ENCODE measurements at places on chromosomes 1 and 21.

- DNase-seq: no peak
These were observed 73.9 kb downstream of the CD58 start for GRCh38 chr1:116496898-116497297.

- DNase-seq: peak; percentile 84
These were observed 6.3 kb upstream of the PTP4A2 start for GRCh38 chr1:31944205-31945089.

DNA sequence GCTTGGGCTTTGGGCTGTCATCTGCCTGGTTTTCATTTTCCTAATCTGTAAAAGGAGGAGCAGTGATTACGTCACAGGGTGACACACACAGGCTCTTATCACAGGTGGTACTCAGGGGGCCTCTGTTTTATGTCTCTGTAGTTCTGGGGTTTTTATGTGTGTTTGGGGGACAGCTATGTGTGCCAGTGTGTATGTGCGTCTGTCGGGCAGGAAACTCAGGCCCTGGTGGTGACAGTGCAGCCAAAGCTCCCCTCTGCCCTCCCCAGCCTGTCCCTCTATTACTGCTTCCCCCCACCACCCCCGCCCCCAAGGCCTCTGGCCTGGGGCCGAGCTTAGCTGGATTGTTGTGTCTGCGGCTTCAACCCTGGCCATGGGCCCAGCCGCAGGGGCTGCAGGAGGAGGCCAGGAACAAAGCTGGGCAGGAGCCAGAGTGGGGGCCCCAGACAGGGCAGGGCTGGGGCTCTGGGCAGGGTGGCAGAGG lies 13.3 kb downstream of the MFAP2 start:
- DNase-seq: no peak

GRCh38 chr1:95948023-95948422 lies 714.0 kb downstream of the RWDD3 start:
- DNase-seq: no peak

DNA sequence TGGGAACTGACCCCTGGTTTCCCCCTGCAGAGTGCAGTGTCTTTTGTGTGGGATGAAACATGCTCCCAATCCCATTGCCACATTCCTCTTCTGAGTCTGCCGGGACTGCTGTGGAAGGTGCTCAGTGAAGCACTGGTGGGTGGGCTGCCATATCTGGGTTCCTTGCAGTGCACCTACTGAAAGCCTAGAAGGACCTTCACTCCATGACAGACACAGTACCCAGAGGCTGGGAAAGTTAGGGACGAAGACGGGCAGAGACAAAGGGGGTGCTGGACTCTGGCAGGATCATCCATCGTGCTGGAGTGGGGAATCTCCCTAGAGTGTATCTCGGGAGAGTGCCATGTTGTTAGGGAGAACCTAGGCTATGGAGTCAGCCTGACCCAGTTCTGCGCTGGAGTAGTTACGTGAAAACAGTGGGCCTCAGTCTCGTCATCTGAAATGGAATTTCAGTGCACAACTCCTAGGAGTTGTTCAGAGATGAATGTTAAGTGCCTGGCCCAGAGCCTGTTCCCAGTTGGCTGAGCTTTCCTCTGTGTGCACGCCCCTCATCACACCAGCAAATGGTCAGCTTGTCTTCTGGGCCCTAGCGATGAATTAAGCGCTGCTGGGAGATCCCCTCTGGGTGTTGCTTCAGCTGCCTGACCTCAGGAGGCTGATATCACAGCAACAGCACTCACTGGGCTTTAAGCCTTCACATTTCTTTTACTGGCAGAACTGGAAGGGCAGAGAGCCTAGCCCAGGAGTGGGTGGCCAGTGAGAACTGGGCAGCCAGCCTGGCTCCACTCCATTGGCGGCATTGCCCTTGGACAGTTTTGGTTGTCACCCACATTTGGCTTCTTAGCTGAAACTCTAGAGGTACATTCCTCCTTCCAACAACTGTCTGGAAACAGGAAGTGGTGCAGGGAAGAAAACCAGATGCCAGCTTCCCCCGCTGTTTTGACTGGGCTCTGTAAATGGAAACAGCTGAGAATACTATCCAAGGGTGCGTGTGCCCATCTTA lies 479.8 kb upstream of the VAMP3 start:
- no peak for DNase-seq

GRCh38 chr1:109481646-109482045 lies 2.1 kb upstream of the ATXN7L2 start:
- no peak for DNase-seq

GRCh38 chr21:42731264-42732032 lies 78.0 kb downstream of the PDE9A start:
- DNase-seq: no peak

DNA sequence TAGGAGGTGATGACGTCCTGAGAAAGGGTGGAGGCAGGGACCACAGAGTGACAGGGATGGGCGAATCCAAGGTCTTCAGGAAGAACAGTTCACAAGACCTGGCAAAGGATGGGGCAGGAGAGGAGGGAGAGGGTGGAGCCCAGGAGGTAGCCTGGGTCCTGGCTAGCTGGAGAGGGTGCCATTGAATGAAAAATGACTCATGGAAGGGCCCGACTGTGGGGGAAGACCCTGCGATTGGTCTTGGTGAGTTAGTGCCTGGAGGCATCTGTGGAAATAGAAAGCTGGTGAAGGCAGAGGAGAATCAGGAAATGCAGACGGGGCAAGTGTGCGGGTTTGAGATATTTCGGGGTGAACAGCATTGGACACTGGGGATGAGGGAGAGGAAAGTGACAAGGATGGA lies 60.3 kb upstream of the SLC45A1 start:
- DNase-seq: no peak

DNA sequence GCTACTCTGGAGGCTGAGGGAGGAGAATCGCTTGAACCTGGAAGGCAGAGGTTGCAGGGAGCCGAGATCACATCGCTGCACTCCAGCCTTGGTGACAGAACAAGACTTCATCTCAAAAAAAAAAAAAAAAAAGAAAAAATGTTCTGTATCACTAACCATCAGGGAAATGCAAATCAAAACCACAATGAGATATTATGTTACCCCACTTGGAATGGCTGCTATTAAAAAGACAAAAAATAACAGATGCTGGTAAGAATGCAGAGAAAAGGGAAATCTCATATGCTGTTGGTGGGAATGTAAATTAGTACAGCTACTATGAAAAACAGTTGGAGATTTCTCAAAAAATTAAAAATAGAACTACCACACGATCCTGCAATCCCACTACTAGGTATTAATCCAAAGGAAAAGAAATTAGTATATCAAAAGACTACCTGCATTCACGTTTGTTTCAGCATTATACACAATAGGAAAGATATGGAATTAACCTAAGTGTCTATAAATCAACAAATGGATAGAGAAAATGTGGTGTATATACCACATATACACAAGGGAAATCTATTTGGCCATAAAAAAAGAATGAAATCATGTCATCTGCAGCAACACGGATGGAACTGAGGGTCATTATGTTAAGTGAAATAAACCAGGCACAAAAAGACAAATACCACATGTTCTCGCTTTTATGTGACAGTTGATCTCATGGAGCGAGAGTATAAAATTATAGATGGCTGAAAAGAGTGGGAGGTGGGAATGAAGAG lies 62.6 kb downstream of the ABL2 start:
- DNase-seq: no peak

DNA sequence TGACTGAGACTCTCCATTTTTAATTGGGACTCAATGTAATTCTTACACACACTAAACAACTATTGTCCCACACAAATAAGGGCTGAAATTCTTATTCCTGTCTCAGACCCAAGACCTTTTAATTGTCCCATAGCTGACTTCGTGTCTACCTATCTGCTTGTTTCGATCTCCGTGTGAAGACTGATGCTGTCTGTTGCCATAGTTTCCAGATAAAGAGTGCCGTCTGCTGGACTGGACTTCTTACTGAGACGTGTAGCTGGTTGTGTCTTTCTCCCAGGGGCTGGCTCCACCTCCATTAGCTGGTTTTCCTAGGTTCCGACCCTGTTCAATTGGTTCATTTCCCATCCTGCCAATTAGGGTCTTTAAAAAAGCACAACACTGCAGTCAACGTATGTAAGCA lies 235.3 kb upstream of the PLXNA2 start:
- no peak for DNase-seq

DNA sequence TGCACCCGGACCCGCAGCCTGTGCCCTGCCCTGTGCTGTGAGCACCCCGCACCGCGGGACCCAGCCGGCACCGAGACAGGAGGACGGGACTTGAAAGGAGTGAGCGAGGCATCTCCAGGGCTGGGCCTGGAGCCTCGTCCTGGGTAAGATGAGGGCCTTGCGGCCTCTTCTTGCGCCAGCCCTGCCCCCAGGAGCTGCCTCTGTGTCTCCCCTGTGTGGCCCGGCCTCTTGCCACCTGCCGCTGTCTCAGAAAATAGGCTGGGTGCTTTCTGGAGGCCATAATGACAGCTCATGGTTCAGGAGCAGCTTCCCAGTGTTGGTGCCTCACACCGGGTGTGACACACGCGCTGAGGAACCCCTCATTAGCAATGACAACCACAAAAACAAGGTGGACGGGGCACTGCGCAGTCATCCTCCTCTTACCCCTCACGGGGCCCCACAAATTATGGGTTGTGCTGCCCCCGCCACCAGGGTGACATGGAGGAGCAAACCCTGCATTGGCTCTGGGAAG lies 161.5 kb upstream of the C1orf174 start:
- DNase-seq: no peak

- DNase-seq: no peak
These were observed 126.4 kb downstream of the NEK7 start for GRCh38 chr1:198283222-198283621.

DNA sequence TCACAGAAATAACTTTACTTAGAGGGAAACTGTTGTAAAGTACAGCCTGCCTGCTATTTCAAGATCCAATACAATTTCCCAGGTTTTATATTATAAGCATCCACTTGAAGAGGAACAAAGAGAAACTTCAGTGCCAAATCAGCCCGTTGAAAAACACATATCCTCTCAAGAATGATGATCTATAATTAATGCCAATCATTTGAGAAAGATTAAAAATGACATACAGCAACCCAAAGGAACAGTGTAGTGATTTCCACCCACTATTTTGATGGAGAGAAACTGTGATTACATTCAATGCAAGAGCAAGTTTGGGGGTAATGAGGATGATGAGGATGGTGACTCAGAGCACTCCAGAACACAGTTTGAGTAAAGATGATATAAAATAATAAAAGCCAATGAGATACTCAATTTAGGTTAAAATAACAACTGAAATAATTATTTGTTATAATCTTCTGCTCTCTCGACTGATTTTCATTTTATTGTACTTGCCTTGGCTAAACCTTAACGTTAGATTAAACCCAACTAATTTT lies 715.5 kb downstream of the NCAM2 start:
- DNase-seq: no peak

DNA sequence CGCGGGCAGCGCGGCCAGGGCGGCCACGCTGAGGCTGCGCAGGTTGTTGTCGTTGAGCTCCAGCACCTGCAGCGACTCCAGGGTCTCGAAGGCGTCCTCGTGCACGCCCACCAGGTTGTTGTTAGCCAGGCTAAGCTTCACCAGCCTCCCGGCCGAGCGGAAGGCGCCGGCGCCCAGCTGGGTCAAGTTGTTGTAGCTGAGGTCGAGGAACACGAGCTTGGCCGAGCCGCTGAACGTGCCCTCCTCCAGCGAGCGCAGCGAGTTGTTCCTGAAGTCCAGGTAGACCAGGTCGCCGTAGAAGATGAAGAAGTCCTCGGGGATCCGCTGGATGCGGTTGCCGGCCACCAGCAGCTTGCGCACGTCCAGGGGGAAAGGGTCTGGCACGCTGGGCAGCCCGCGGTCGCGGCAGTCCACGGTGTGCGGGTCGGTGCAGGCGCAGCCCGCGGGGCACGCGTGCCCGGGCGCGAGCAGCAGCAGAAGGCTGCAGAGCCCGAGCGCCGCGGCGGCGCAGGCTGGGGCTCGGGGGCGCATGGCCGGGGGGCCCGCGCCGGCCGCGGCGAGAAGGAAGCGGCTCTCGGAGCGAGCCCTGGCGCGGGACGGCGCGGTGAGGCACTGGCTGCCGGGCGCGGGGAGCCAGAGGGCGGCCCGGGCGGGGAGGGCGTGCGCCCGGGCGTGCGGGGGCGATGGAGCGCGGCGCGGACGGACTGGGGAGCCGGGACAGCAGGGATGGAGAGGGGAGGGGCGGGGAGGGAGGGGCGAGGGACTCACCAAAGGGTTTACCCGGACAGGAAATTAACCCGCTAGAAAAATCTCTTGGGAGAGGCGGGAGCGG lies 524 bp downstream of the LRRC38 start:
- no peak for DNase-seq

DNA sequence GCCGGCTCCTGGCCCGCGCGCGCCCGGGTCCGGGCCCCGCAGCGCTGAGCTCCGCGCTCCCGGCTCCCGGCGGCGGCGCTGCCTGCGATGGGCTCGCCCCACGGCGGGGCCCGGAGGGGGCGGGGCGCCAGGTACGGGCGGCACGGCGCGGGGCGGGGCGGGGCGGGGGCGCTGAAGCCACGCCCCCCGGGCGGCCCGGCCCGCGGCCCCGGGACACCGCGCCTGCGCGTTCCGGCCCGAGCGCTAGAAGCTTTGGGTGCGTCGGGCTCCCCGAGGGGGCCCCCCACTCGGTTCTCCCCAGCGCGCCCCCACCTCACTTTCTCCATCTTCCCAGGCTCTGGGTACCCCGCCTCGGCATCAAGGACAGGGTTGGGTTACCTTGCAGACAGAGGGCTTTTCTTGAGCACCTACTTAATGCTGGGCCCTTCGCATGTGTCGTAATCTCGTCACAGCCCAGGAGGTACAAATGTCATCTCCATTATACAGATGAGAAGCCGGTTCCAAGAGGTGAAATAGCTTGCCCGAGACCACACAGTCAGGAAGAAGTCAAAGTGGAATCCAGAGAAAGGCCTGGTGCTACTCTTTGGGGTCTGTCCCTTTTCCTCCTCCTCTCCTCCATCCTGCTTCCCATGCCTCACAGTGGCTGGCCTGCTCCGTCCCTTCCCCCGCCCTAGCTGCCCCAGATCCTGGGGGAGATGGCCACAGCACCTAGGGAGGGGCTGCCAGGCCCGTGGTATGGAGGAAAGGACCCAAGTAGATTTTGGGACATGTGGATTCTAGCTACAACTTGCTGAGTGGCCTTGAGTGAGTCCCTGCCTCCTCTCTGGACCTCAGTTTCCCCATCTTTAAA lies 46.5 kb downstream of the RAP1GAP start:
- DNase-seq: peak; percentile 62

GRCh38 chr1:243806310-243806709 lies 43.7 kb downstream of the AKT3 start:
- DNase-seq: no peak

GRCh38 chr1:44696789-44697345 lies 22.4 kb downstream of the ARMH1 start:
- DNase-seq: peak; percentile 38

- DNase-seq: no peak
These were observed 224.1 kb upstream of the CACYBP start for GRCh38 chr1:174775621-174776020.

DNA sequence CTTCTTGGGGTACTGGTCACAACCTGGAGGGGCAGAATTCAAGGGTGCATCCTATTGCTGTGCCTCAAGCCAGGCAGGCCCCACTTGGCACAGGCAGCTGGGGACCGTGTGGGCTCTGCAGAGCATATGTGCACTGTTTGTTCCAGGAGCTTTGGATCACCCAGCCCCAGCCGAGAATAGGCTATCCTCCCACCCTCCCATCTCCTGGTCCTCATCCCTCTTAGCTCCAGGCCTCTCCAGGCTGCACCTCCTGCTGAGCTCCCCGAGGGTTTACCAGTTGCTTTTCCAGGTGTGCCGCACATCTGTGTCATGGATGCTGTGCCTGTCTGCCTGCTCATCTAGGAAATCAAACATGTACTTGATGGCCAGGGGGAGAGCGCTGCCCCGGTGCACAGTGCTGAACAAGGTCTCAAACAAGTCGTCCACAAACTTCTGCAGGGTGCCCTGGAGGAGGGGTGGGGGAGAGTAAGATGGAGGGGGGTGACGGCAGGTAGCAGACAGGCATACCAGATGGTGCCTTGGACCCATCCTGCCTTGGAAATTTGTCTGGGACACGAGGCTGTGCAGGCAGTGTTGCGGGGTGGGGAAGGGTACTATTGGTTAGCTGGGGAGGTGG lies 120.5 kb upstream of the CD34 start:
- DNase-seq: no peak

Measured in stimulated activated naive CD8-positive, alpha-beta T cell treated with anti-CD3 and anti-CD28 coated beads, Interleukin-15, Interleukin-2, amounts not matched to agents 100 U/mL and 50 U/mL, for 24 hours (primary cell).